PC-3 (cell line): ENCODE measurements at places on chromosomes 12 and 14. TPM values are rescaled to one million over a fixed set of nuclear protein-coding genes. Genes with fewer than 3 reads are reported as not detected.

Gene GALC
- total RNA-seq: 0.18 and 0.40 TPM in 2 replicates

Gene KCNMB4
- total RNA-seq: 2.6 and 3.0 TPM in 2 replicates

Gene EML5
- total RNA-seq: 0.66 and 0.86 TPM in 2 replicates

Gene COX8C
- total RNA-seq: not detected in 2 replicates

Gene TTC7B
- total RNA-seq: 43.2 and 45.6 TPM in 2 replicates

Gene PRH1
- total RNA-seq: 5.7 and 9.5 TPM in 2 replicates

Gene MYO1H
- total RNA-seq: not detected in 2 replicates

Gene KLRC3
- total RNA-seq: not detected in 2 replicates

Gene EML1
- total RNA-seq: 12.0 TPM in 2 replicates

Gene CLEC4C
- not detected in 2 replicates for total RNA-seq

Gene SMOC1
- not detected in 2 replicates for total RNA-seq

Gene PTPRO
- total RNA-seq: not detected in 2 replicates

Gene HOXC6
- total RNA-seq: 2.8 and 5.3 TPM in 2 replicates

Gene MLH3
- 7.9 and 13.2 TPM in 2 replicates for total RNA-seq

Gene PTGER2
- total RNA-seq: 4.6 and 4.7 TPM in 2 replicates

Gene KRT2
- total RNA-seq: 0.23 TPM in 1 of 2 replicates, not detected in the other

Gene GAS2L3
- total RNA-seq: 24.8 and 27.8 TPM in 2 replicates

Gene GALNT4
- total RNA-seq: 6.8 and 8.1 TPM in 2 replicates

Gene SLCO1C1
- total RNA-seq: not detected in 2 replicates

Gene CCDC184
- not detected in 2 replicates for total RNA-seq

Gene SERPINA12
- total RNA-seq: not detected in 2 replicates

Gene BTBD6
- total RNA-seq: 104 and 119 TPM in 2 replicates

Gene PTPN21
- total RNA-seq: 6.3 TPM in 2 replicates

Gene FAM181A
- total RNA-seq: not detected in 2 replicates

Gene SP1
- 49.7 and 57.6 TPM in 2 replicates for total RNA-seq

Gene CLMN
- total RNA-seq: 3.5 and 3.7 TPM in 2 replicates

Gene TMEM52B
- not detected in 2 replicates for total RNA-seq

Gene SERPINA10
- not detected in 2 replicates for total RNA-seq

Gene DTX1
- not detected in 2 replicates for total RNA-seq
